ENCODE measurements at places on chromosomes 1 and 21.
A peak's percentile ranks its signal among the peaks of the same experiment; 100 is the strongest.

- no peaks in the 10 kb centered on the region for H3K36me3 ChIP-seq
- H3K27ac ChIP-seq: no peak overlapping the region
- H3K27me3 ChIP-seq: peaks cover 12% of the 10 kb centered on the region
- H3K4me1 ChIP-seq: no peaks in the 10 kb centered on the region
- DNase-seq: no peak
- no peak overlapping the region for H3K4me3 ChIP-seq
These were observed 78.8 kb upstream of the LPGAT1 start for GRCh38 chr1:211909395-211909794.

GRCh38 chr1:10594595-10595223 is 120.0 kb downstream of the PEX14 start:
- H3K4me3 ChIP-seq: no peak overlapping the region
- H3K27ac ChIP-seq: no peak overlapping the region
- DNase-seq: no peak
- no peaks in the 10 kb centered on the region for H3K27me3 ChIP-seq
- H3K36me3 ChIP-seq: no peaks in the 10 kb centered on the region

DNA sequence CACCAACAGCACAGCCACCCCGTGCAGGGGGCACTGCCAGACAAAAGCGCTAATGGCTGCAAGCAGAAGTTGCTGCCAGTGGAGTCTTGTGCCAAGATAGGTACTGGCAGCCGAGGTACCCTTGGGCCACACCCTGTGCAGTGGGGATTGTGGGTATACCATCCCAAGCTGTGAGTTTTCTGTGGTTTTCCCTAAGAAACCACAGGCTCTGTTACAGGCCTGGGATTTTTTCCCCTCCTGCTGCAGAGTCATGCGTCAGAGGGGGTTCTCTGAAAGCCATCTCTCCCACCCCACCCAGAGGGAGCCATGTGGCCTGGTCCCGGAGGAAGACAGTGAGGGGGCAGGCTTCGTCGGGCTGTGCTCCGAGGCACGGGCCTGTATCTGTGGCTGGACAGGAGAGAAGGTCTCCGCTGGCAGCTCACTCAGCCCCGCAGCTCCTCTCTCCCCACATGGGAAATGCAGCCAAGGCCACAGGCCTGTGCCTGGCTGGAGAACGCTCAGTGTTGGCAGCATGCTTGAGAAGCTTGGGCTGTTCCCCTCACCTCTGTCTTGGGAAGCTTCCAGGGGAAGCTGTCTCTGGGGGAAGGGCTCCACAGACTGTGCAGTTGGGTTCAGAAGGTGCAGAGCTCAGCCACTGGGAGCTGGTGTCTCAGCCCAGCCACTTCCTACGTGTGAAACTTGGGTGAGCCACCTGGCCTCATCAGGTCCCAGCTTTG is 42.5 kb downstream of the NEK2 start:
- peak overlapping the region; percentile 63 for H3K27ac ChIP-seq
- H3K4me3 ChIP-seq: no peak overlapping the region
- H3K27me3 ChIP-seq: no peaks in the 10 kb centered on the region
- no peaks in the 10 kb centered on the region for H3K36me3 ChIP-seq
- peak; percentile 85 for DNase-seq

GRCh38 chr1:86695400-86695799 is 9.0 kb upstream of the SH3GLB1 start:
- H3K36me3 ChIP-seq: no peaks in the 10 kb centered on the region
- H3K27me3 ChIP-seq: no peaks in the 10 kb centered on the region
- no peaks in the 10 kb centered on the region for H3K4me1 ChIP-seq
- no peak overlapping the region for H3K27ac ChIP-seq
- no peak for DNase-seq

- H3K4me1 ChIP-seq: no peaks in the 10 kb centered on the region
- no peaks in the 10 kb centered on the region for H3K27me3 ChIP-seq
- no peak overlapping the region for H3K4me3 ChIP-seq
These were observed 34.0 kb upstream of the BACH1 start for GRCh38 chr21:29264721-29265120.

- DNase-seq: peak; percentile 38
- no peaks in the 10 kb centered on the region for H3K27me3 ChIP-seq
- H3K27ac ChIP-seq: peak overlapping the region; percentile 62
- H3K4me3 ChIP-seq: peak overlapping the region; percentile 84
These were observed 1.6 kb downstream of the CNIH3 start for GRCh38 chr1:224617410-224618355.

DNA sequence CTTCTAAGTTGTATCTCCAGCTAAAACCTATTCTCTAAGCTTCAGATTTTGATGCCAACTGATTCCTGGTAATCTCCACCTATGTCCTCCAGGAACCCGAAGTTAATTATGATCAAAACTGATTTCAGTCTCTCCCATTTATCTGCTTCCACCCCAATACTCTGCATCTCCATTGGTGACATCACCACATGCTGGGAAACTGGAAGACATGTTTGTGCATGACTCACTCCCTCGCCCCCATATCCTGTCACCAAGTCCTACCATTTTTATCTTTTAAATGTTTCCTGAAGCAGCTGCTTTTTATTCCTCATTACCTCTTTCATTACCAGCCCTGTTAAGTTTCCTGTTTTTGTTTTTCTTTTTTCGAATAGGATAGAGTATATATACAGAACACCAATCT is 228.5 kb downstream of the LRRC40 start:
- no peak overlapping the region for H3K27ac ChIP-seq
- peak; percentile 20 for DNase-seq
- H3K4me3 ChIP-seq: no peak overlapping the region
- H3K27me3 ChIP-seq: no peaks in the 10 kb centered on the region
- H3K36me3 ChIP-seq: no peaks in the 10 kb centered on the region
- H3K4me1 ChIP-seq: no peaks in the 10 kb centered on the region

- no peak overlapping the region for H3K27ac ChIP-seq
- no peak overlapping the region for H3K4me3 ChIP-seq
These were observed 7.5 kb upstream of the LAMC2 start for GRCh38 chr1:183178545-183178944.

Data from fibroblast of lung (primary cell).